ENCODE measurements at places on chromosomes 1 and 21. TPM values are rescaled to one million over a fixed set of nuclear protein-coding genes. Genes with fewer than 3 reads are reported as not detected.

The TMEM53 gene
- total RNA-seq, result 6.1 TPM

The SUSD4 gene
- 3.2 TPM for total RNA-seq

The SH2D5 gene
- total RNA-seq, result 15.4 TPM

The NUCKS1 gene
- total RNA-seq, result 81.1 TPM

The PTPRU gene
- total RNA-seq, result 126 TPM

The ADORA1 gene
- total RNA-seq, result 0.09 TPM

The C1QC gene
- not detected for total RNA-seq

The HES5 gene
- 17.2 TPM for total RNA-seq

The TIAM1 gene
- 19.3 TPM for total RNA-seq

The MARK1 gene
- total RNA-seq, result 6.0 TPM

The FAM177B gene
- not detected for total RNA-seq

The ADGRL4 gene
- 0.21 TPM for total RNA-seq

The CELA3A gene
- total RNA-seq, result not detected

The SLAMF9 gene
- 32.0 TPM for total RNA-seq

The TNFRSF4 gene
- total RNA-seq, result not detected

The PIGR gene
- 0.05 TPM for total RNA-seq

The CYP4Z1 gene
- total RNA-seq, result not detected

The FCRL6 gene
- total RNA-seq, result not detected

The CD101 gene
- 0.14 TPM for total RNA-seq

The GBP7 gene
- not detected for total RNA-seq

Data from airway epithelial cell (primary cell).